Dermis blood vessel endothelial cell (primary cell): ENCODE measurements at places on chromosomes 6 and 20. TPM values are rescaled to one million over a fixed set of nuclear protein-coding genes. Genes with fewer than 3 reads are reported as not detected.
A peak's percentile ranks its signal among the peaks of the same experiment; 100 is the strongest.

DNA sequence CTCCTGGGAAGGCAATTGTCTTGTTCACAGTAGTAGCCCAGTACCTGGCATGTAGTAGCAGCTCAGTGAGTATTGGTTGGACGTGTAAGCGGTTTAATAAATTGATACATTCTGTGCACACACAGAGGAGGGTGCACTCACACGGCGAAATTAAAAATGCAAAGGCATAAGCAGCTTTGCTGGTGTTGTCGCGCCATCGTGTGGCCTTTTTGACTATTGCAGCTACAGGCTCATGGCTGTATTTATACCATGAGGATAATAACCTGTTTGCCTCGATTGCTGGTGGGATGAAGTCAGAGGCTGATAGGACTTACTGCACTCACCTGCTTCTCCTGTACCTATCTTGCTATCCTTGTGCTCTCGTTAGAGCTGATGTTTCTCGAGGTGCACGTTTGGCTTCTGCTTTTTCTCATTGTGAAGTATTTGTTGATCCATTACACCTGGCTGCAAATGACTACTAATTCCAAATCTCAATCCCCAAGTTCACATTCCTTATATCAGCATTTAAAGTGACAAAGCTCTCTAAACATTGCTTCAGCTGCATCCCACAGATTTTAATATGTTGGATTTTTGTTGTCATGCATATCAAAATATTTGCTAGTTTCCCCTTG, 61.5 kb downstream of the TBXT start:
- peak; percentile 81 for DNase-seq

DNA sequence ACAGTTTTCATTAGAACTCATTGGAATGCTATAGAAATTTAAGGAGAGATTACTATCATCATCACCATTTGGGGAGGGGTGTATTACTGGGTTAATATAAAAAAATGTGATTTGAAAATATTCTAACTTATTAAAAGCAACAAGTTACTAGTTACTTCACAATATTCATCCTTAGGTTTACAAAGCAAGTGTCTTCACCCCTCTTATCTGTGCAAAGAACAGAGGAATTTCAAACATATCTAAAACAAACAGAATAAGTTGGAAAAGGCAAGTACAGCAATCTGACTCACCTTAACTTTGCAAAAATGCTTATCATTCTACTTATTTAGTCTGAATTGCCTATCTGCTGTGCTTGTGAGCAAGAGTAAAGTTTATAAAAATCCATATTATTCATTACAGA, 32.9 kb downstream of the DCBLD1 start:
- no peak for DNase-seq

DNA sequence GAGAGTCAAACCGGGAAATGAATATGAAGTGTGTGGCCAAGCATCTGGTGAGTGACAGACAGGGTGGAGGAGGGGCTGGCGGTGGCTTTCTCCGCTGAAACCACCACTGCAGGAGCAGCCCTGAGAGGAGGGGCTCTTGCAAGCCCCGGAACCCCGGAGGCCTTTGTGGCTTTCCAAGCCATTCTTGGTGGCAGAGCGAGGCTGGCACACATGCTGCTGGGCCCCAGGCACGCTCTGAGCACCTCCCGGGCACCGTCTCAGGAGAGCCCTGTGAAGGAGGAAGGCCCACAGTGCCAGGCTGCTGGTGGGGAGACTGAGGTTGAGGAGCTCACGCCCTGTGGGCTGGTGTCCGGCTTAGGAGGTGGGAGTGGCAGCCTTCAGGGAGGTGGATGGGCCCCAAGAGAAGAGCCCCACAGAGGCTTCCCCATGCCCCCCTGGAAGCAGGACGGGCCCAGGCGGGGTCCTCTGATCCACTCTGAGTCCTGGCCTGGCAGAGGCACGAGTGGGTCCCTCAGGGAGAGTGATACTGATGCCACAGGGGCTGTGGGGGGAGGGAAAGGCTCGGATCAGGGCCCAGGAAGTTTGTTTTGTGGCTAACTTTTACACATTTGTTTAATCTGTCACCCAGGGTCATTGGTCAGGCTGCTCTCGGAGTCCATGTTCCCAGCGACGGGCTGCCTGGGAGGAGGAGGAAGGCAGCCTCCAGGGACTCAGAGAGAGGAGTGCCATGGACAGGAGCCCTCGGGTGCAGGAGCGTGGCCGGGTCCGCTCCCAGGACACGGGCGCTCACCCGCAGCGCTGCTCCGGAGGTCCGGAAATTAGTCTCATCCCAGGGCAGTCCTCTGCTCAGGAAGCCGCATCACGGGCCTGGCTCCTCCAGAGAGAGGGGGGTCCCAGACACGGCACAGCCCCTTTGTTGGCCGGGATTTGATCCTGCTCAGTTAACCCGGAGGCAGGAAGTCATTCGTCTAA, 170.7 kb downstream of the ERMARD start:
- DNase-seq: peak; percentile 13

DNA sequence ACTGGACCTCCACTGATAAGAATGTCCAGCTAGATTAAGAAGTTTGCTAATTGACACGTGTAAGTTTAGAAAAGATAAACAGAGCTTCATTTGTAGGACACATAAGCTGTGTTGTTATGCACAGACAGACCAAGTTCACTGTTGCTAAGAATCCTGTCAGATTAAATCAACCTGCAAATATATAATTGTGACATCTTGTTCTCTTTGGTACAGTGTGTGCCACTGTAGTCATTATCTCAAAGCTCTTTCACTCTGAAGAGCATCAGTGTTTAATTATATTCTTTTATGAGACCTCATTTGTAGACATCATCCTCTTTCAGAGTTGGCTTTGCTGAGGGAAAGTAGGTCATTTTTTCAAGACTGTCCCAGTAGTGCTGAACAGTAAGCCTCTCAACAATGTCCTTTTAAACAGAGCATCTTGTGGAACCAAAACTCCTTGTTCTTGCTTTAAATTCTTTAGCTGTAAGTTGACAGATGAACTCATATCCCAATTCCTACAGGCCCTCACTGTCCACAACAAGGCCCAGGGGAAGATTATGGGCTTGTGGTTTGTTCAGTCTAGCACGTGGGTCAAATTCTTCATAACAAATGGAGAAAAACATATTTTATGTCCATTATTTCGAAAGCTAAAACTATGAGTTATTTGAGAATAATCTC, 252.4 kb downstream of the HDGFL1 start:
- DNase-seq: no peak

FAM217A gene
- total RNA-seq: not detected in 2 replicates
